ENCODE measurements at places on chromosomes 3 and 15.

DNA sequence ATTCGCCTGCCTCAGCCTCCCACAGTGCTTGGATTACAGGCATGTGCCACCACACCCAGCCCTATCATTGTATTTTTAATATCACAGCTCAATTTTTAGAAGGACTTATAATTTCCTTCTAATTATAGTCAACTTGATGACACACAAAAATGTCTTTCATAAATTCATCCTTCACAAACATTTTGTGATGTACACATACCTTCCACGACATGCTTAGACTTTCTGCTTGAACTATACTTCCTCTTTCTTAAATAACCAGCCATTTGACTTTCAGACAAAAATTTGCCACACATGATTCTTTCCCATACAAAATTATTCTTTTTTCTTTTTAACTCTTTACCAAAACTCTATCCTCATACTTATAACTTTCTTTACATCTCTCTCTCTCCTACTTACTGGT lies 48.4 kb upstream of the CCK start:
- DNase-seq, result no peak

GRCh38 chr15:80531388-80531787 lies 127.2 kb downstream of the ARNT2 start:
- no peak for DNase-seq

GRCh38 chr15:69172847-69173246 lies 12.4 kb downstream of the GLCE start:
- no peak for DNase-seq

DNA sequence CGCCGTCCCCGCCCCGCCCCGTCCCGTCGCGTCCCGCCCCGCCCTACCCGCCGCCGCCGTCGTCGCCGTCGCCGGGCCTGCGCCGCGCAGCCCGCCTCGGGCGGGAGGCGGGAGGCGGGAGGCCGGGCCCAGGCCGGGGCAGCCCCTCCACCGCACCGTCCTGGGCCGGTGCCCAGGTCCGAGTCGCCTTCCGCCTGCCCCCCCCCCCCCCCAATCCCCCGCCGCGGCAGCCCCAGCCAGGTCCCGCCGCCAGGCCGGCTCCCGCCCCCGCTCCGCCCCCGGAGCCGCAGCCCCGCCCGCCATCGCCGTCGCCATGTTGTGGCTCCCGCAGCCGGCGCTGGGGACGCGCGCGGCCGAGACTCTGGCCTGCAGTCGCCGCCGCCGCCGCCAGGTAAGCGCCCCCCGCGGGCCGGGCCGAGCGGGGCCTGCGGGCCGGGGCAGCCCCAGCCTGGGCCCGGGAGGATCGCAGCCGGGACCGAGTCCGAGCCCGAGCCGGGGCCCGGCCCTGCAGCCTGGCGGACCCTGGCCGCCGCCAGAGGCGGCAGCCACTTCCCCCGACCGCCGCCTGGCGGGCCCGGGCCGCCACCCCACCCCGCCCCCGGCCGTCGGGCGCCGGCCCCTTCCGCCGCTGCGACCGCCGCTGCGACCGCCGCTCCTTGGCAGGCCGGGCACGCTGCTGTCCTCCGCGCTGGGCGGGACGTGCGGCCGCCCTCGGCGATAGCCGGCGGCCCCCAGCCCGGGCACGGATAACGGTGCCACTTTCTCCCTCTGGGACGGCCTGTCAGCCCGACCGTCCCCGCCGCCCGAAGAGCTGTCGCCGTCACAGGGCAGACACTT lies at the start of gene ZNF592:
TSS of gene ZNF592 (plus strand) at position 319 of the 837 bp plus-strand sequence. CDS start 34,084 bp downstream, outside the sequence.
- DNase-seq, result no peak

DNA sequence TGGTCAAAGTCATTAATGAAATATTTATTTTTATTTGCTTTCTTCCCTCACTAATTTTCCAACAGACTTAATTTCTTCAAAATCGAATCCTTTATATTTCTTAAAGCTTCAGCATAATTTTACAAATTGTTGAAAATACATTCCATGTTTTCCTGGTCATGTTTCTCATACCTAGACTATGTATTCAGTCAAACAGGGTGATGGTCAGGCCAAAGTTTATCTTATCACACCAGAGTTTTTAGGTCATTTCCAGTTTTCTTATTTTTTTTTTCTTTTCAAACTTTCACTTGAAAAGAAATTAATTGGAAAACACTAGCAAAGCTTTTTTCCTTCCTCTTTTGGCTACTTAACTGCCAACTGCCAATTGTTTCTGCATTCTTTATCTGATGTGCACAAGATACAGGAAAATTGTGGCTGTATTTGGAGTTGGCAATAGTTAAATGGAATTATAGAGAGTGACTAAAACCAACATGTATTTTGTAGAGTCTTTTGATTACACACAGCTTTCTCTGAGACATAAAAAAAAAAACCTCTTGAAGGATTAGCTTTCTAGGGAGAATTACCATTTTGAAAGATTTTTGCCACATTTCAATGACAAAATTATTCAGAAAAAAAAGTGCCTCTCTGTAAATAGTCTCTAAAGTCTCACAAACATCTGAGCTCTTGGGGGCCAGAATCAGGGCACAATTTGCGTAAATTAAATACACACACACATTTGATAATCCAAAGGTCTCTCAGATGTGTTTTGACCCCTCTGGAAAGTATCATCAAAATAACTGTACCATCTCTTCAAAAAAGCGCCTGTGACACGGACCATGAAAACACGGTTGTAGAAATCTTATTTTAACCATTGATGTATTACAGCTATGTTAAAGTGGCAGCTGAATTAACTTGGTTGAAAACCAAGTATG lies 603.2 kb upstream of the KCNMB2 start:
- DNase-seq, result no peak

GRCh38 chr15:76582550-76582949 lies 246.0 kb downstream of the ISL2 start:
- DNase-seq, result no peak

DNA sequence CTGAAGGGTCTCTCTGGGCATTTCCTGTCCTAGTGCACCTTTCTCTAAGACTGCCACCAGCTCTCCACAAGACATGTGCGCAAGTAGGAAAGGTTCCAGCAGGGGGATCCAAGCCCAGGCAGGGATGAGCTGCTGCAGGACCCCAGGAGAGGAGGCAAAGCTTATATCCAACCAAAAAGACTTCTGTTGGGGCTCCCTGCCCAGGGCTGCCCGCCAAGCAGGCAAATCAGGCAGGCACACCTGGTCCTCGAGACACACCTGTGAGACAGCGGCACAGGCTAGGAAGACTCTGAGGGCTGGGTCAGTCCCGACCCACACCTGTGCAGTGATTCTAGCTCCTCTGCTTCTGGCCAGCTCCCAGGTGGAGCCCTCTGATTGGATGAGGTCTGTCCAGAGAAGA lies 80.6 kb downstream of the MYLK start:
- DNase-seq, result no peak

DNA sequence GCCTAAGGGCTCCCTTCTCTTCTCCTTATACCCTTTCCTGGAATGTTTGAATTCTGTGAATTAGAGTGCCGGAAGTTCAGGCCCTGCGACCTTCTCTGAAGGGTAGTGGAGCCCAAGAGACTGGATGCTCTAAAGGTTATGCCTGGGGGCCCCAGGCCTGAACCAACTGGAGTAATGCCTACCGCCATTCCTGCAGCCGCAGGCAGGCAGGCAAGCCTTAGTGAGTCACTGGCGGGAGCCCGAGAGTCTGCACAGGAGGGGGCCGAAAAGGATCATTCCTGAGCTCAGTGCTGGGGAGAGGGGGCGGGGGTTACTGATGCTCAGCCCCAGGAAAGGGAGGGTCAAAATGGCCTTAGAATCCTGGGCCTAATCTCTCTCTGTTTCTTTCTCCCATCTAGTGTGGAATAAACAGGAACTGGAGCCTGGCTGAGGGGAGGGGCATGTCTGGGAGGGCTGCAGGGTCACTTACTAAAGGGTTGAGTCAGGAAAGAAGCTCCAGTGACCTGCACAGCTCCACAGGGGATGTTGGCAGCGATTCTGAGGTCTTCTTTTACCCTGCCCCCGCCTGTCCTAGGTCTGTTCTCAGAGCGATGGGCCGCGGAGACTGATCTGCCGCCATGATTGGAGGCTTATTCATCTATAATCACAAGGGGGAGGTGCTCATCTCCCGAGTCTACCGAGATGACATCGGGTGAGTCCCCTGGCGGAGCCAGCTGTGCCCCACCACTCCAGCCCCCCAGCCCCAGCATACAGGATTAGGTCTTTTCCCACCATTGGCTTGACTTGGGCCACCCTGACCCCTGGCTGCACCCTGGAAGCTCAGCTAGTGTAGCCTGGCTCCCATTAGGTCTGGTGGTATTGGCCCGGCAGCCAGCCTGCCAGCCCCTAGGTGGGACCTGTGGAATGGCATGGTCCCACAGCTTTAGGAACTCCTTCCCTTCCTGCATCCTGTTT lies 2.0 kb downstream of the AP2M1 start:
- no peak for DNase-seq

DNA sequence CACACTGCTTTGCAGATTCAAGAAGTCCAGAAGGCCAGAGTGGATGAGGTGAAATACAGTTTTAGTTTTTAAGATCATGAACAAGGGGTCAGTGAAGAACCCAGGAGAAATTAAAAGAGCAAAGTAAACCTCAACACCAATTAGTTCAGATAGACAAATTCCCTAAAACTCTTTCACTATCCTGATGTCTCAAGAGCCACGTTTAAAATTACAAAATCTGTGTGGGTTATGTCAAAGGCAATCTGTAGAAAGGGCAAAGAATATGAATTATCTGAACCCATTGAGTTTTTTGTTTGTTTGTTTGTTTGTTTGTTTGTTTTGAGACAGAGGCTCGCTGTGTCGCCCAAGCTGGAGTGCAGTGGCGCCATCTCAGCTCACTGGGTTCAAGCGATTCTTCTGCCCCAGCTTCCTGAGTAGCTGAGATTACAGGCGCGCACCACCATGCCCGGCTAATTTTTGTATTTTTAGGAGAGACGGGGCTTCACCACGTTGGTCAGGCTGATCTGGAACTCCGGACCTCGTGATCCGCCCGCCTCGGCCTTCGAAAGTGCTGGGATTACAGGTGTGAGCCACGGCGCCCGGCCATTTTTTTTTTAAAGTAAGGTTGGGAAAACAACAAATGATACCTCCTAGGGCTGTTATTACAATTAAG lies 32.1 kb upstream of the ST3GAL6 start:
- DNase-seq, result no peak

GRCh38 chr3:105827959-105828358 lies 40.9 kb downstream of the CBLB start:
- DNase-seq, result no peak

DNA sequence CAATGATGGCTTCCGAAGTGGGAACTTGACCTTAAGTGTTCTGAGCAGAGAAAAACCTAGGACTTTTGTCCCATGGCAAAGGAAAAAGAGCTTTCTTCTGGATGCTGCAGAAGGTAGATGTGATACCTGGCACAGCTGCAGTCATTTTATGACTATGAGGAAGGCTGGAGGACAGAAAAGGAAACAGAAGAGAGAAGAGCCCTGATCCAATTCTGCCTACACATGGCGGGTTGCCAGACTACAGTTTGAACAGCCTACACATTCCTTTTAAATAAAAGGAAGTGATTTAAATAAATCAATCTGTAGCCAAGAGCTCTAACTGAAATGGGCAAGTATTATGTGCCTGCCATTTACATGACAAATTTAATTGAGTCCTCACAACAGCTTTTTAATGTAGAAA lies 43.6 kb upstream of the CHRNB4 start:
- peak; percentile 31 for DNase-seq

GRCh38 chr3:25478211-25478757 lies 50.2 kb downstream of the RARB start:
- DNase-seq, result no peak

- DNase-seq, result no peak
Observed at GRCh38 chr3:118400886-118401285, 633.8 kb downstream of the IGSF11 start.

All from NCI-H1694 (cell line).